ENCODE measurements at places on chromosomes 6 and 20.

DNA sequence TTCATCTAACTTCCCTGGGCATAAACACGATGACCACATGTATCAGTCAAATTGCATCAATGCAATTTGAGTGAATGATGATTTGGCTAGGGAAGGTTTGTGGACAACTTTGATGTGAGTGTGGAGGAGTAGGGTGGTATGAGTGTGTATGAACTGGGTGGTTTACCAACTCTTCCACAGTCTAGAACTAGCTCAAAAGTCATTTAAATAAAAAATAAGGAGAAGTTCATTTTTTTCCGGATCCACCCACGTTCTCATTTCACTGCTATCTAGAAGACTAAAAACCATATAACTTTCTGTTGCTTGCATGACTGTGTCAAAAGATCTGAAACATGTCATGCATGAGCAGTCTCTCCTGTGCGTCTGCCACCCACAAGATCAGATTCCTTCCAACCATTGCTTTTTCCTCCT, 23.6 kb downstream of the SLC35D3 start:
- DNase-seq = no peak

DNA sequence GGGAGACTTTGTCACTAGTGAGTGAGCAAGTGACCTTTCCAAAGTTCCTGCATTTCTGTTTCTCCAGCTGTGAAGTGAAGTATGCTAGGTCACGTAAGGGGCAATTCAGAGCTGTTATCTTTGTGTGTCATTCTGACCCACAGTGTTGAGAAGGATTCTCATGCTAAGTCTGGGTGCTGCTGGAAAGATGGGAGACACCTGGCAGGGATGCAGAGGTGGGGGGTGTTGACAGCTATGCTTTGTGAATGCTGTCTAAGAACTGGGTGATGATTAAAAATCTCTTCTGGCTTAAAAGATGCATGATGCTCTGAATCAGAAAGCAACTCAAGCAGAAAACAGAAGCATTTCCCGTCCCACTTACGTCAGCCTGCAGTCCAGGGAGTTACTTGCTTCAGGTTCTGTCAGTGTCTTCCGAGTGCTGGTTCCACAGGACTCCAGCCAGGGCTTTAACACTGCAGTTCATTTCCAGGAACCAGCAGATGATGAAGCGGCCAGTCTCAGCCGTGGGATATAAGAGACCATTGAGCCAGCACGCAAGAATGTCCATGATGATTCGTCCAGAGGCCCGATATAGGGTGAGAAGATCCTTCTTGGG, 30.9 kb upstream of the ASXL1 start:
- DNase-seq = no peak

GRCh38 chr6:90044833-90045381, 150.6 kb downstream of the GJA10 start:
- no peak for DNase-seq

DNA sequence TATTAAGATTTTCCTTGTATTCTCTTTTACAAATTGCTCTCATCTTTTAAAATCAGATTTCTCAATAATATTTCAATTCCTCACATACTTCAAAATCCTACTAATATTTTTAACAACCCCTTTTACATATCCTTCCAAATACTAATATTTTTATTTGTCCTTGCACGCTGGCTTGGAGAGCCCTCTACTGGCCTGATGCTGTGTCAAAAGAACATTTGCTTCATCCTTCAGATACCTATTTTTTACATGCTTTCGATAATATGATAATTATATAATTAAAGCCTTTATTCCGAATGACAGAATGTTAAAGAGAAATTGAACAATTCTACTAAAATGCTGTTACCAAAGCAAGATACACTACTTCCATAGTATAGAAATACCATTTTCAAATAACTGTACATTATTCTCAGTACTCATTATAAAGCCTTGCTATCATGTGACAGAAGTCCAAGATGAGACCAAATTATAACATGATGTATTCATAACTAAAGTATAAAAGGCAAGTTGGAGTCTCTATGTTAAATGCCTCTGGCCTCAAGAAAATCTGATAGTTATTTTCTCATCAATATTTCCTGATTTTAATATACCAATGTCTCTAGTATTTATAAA, 39.0 kb upstream of the PLN start:
- DNase-seq = no peak

GRCh38 chr6:11785415-11785773, 6.8 kb upstream of the ADTRP start:
- DNase-seq = no peak

- DNase-seq = no peak
Observed at GRCh38 chr6:148745926-148746325, 904 bp upstream of the UST start.

DNA sequence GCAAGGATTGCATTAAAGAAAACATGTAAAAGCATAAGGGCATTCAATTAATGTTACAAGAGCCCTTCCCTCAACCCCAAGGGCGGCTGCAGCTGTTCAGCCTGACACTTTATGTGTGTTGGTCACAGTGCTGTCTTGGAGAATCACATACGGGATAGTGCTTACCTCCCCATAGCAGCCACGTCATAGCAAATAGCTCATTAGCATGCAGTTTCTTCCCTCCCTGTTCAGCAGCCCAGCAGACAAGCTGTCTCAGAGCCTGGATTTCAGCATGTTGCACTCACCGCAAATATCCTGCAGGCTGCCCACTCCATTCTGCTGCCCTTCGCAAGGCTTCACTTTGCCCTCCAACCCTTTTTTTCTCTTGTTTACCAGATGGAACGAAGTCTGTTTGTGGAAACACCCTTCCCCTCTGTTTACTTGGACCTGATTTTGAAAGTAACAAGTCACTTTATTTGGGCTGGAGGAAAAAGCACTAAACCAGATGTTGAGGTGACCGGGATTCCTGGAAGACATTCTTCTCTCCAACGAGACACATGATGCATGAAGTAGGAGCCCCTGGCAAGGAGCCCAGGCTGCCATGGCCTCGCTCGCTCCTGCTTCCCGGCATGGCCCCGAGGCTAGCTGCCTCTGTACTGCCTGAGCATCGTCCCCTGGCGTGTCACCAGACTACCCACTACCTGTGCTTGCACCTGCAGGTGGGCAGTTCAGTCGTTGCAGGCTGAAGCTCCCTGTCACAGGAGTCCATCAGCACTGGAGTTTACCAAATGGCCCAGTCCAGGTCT, 151.6 kb upstream of the GMDS start:
- no peak for DNase-seq

- DNase-seq = no peak
Observed at GRCh38 chr6:63521475-63522210, 50.6 kb upstream of the LOC128125822 start.

- no peak for DNase-seq
Observed at GRCh38 chr6:42690151-42690702, 32.2 kb downstream of the PRPH2 start.

DNA sequence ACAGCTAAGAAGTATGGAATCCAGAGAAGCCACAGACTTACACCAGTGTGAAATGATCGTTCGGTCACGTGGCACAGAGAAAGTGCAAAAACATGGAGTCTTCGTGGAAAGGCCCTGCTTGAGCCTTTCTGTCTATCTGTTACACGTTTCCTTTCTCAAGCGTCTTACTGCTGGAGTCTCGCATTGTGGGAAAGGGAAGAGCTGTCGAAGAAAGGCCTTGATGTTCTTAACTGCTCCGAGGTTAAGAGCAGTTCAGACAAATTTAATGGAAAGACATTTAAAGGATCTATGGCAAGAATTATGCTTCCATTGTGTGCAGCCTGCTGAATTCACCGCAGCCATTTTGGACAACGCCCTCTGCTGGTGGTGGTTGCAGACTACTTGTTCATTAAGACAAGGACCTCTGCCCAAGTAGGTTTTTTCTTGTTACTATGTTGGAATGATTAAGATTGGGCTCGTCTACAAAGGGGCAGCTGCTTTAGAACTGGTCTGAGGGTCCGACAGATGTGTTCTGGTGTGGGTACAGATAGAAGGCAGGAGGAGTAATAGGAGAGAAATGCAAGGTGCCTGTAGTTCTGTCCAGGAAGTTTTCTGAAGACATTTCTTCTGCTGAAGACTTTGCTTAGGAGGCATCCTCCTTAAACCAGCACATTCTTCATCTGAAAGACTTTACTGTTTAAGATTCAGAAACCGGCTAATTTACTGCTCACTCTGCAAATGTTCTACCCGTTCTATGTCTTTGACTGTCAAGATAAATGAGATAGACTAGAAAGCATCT, 24.7 kb upstream of the CCN6 start:
- DNase-seq = peak; percentile 39

GRCh38 chr6:49551078-49551865, 804 bp downstream of the C6orf141 start:
- DNase-seq = no peak

DNA sequence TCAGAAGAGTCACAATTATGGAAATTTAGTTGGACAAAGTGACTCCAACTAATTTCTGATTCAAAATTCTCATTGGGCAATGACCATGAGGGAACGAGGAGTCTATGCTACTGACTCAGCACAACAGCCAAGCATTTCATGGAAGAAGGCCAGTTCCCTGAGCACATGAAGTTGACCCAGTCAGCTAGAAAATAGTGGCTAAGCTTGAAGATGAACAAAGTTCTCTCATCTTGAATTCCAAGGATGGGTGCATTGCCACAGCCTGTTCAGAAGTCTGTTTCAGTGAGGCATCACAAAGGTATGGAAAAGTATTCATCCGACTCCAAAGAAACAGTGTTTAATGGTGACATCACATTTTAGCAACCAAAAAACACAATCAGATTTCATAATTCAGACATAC, 676.9 kb downstream of the HACE1 start:
- DNase-seq = no peak

GRCh38 chr20:1945134-1945618, 48.7 kb downstream of the PDYN start:
- no peak for DNase-seq

DNA sequence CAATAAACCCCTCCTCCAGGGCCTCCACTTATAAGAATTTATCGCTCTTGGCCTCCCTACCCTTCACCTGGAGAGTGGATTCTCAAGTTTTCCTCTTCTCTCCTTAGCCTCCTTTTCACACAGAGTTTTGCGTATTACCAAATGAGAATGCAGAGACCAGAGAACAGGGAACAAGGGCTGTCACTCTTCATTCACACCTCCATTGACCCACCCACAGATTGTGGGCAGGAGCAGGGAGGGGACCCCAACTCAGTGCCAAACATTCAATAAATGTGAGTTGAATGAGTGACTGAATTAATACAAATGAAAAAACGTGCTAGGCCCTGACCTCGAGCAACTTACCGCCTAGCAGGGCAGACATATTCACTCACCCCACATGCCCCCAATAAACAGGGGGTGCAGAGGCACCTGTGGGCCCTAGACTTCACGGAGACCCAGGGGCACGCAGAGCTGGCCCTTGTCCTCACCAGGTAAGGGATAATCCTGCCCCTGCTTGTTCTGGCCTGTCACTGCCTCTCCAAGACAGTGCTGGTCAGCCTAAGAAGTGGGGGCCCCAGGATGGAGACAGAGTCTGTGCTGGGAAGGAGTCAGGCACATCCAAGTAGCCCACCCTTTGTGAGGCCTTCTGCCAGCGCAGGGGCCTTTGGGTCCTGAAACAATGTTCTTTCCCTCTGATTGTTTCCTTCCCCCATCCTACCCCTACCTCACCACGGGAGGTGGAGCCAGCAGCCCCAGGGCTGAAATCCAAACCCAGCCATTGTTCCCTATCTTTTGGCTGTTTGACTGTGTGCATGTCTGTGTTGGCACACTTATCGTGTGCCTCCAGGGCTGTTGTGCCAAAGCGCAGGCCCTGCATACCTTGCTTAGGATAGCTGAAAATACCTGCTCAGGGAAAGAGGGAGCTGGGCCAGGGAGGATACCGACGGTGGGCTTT, 8.4 kb upstream of the TJAP1 start:
- DNase-seq = no peak

DNA sequence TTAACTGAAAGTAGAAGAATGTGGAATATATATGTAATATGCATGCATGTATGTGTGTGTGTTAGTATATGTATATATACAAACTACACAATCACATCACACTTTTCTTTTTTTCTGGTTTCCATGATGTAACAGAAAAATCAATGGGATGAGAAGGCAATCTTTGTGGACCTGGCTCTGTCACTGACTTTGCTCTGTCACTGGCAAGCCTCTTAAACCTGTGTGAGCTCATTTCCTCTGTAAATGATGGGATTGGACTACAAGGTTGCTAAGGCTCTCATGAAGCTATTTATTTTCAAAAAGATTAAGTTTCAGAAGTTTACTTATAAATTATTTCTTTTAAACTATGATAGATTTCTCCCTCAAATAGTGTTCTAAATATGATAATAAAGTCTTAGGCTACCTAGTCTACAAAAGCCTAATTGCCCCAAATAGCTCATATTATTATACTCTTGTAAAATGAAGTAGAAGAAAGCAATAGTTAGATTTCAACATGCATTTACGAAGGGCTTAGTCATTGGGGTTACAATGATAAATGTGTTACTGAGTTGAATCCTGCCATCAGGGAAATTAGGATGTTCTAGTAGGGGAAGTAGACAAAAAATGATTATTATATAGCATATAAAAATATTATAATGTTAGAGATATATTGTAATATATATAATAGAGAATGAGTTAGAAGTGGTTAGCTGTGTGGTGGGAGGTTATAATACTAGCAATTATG, 129.3 kb downstream of the AFG1L start:
- DNase-seq = no peak

GRCh38 chr6:5378331-5378730, 117.0 kb downstream of the FARS2 start:
- DNase-seq = no peak

- DNase-seq = peak; percentile 58
Observed at GRCh38 chr6:149484733-149485700, at the start of gene ZC3H12D. Gene ZC3H12D (minus strand): TSS chr6:149485014. CDS start chr6:149474543, 10,471 bp downstream.

GRCh38 chr6:62162858-62163257, 123.2 kb downstream of the KHDRBS2 start:
- no peak for DNase-seq

All from activated CD8-positive, alpha-beta memory T cell treated with anti-CD3 and anti-CD28 coated beads for 1 hour (primary cell).